ENCODE measurements at places on chromosomes 12 and 14. TPM values are rescaled to one million over a fixed set of nuclear protein-coding genes. Genes with fewer than 3 reads are reported as not detected.
A peak's percentile ranks its signal among the peaks of the same experiment; 100 is the strongest.

GRCh38 chr14:50612806-50613205, 52.9 kb downstream of the ATL1 start:
- peaks cover 15% of the 10 kb centered on the region for H3K36me3 ChIP-seq
- H3K27me3 ChIP-seq: no peaks in the 10 kb centered on the region

GRCh38 chr14:33584697-33585096, 366.2 kb downstream of the EGLN3 start:
- no peak overlapping the region for H3K4me3 ChIP-seq
- H3K27ac ChIP-seq: no peak overlapping the region
- no peaks in the 10 kb centered on the region for H3K27me3 ChIP-seq
- no peak for DNase-seq

DNA sequence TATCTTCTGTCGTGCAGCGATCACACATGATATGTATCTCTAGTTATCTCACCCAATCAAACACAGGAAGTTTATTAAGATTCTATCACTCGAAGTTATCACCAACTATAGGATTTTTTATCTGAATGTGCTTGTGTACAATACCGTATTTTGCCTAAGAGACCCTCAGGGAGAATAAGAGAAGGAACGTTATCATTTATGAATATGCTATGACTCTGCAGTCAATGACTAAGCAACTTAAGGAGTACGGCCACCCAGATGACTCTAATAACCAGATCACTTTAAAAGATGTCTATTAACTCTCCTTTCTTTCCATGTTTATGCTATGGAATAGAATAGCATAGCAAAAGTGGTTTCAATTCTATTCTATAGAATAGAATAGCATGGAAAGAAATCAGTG, 486.4 kb downstream of the BCL11B start:
- H3K27ac ChIP-seq: no peak overlapping the region
- no peak for DNase-seq
- H3K4me3 ChIP-seq: no peak overlapping the region
- H3K4me1 ChIP-seq: no peaks in the 10 kb centered on the region
- no peaks in the 10 kb centered on the region for H3K36me3 ChIP-seq
- peaks cover 11% of the 10 kb centered on the region for H3K27me3 ChIP-seq

GRCh38 chr14:66163023-66163422, 323.1 kb upstream of the CCDC196 start:
- DNase-seq: no peak
- H3K36me3 ChIP-seq: no peaks in the 10 kb centered on the region
- H3K4me1 ChIP-seq: no peaks in the 10 kb centered on the region
- no peak overlapping the region for H3K27ac ChIP-seq

GRCh38 chr12:126286203-126286602, 1221.0 kb downstream of the AACS start:
- no peaks in the 10 kb centered on the region for H3K27me3 ChIP-seq
- H3K4me1 ChIP-seq: no peaks in the 10 kb centered on the region
- no peak for DNase-seq

- no peak overlapping the region for H3K27ac ChIP-seq
- no peak overlapping the region for H3K4me3 ChIP-seq
- peaks cover 48% of the 10 kb centered on the region for H3K27me3 ChIP-seq
- H3K4me1 ChIP-seq: no peaks in the 10 kb centered on the region
Observed at GRCh38 chr12:111173836-111174235, 195.1 kb downstream of the PHETA1 start.

DNA sequence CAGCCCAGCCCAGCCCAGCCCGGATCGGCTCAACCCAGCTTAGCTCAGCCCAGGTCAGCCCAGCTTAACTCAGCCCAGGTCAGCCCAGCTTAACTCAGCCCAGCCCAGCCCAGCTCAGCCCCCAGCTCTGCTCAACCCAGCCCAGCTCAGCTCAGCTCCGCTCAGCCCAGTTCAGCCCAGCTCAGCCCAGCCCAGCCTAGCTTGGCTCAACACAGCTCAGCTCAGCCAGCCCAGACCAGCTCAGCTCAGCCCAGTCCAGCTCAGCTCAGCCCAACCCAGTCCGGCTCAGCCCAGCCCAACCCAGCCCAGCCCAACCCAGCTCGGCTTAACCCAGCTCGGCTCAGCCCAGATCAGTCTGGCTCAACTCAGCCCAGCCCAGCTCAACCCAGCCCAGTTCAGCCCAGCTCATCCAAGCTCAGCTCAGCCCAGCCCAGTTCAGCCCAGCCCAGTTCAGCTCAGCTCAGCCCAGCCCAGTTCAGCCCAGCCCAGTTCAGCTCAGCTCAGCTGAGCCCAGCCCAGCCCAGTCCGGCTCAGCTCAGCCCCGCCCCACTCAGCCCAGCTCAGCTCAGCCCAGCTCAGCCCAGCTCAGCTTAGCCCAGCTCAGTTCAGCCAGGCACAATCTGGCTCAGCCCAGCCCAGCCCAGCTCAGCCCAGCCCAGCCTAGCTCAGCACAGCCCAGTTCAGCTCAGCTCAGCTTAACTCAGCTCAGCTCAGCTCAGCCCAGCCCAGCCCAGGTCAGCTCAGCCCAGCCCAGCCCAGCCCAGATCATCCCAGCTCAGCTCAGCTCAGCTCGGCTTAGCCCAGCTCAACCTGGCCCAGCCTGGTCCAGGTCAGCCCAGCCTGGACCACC, 331.7 kb downstream of the TMEM121 start:
- no peak overlapping the region for H3K4me3 ChIP-seq
- peaks cover 7% of the 10 kb centered on the region for H3K36me3 ChIP-seq
- no peak overlapping the region for H3K27ac ChIP-seq

DNA sequence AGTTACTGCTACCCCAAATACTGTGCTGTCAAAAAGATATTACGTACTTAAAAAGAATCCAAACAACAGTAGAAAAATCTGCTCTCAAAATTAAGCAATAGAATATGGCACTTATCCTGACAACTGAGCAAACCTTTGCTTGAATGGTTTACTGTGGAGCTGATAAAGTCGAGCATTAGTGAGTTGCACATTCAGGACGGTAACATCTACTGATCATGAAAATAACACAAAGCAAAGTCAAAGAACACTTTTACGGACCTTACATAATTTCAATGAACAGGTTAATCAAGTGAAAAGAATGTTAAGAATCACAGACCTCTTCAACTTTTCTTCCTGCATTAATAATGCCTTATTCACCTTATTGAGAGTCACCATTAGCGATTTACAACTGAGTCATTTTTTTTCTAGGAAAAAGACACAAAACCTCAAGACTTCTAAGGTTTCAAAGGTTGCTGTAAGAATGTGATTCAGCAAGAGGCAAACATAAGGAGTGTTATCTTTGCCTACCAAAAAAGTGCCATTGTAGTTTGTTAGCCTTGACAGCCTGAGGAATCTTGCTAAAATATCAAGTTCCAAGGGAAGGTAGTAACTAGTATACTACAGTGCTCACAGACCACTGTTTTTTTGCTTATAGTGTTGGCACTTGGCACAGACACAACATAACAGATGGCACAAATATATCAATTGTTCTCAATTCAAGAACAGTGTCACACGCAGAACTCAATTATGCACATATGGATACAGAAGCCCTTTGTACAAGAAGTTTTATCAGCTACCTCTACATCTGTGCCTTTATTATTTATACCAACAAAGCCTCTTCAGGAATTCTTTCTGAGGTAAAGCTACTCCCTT, 334.2 kb upstream of the RPL10L start:
- no peaks in the 10 kb centered on the region for H3K36me3 ChIP-seq
- H3K27me3 ChIP-seq: peaks cover 6% of the 10 kb centered on the region
- no peak for DNase-seq
- no peaks in the 10 kb centered on the region for H3K4me1 ChIP-seq
- no peak overlapping the region for H3K4me3 ChIP-seq
- H3K27ac ChIP-seq: no peak overlapping the region

GRCh38 chr12:131963381-131963780, 13.6 kb downstream of the EP400 start:
- no peak for DNase-seq
- no peaks in the 10 kb centered on the region for H3K27me3 ChIP-seq

- H3K36me3 ChIP-seq: no peaks in the 10 kb centered on the region
- H3K4me1 ChIP-seq: peaks cover 5% of the 10 kb centered on the region
- H3K27me3 ChIP-seq: no peaks in the 10 kb centered on the region
- no peak overlapping the region for H3K4me3 ChIP-seq
- no peak for DNase-seq
Observed at GRCh38 chr12:53352331-53353256, 16.4 kb upstream of the SP7 start.

- H3K27ac ChIP-seq: no peak overlapping the region
- peaks cover 6% of the 10 kb centered on the region for H3K27me3 ChIP-seq
- H3K4me3 ChIP-seq: no peak overlapping the region
Observed at GRCh38 chr14:91636604-91637003, 95.3 kb downstream of the CATSPERB start.

GRCh38 chr14:106802413-106803364, 1276.3 kb downstream of the TMEM121 start:
- no peak for DNase-seq
- H3K27me3 ChIP-seq: no peaks in the 10 kb centered on the region
- H3K4me1 ChIP-seq: no peaks in the 10 kb centered on the region
- H3K36me3 ChIP-seq: no peaks in the 10 kb centered on the region
- H3K27ac ChIP-seq: no peak overlapping the region

GRCh38 chr14:24100982-24101494, 6.9 kb downstream of the PCK2 start:
- H3K27me3 ChIP-seq: no peaks in the 10 kb centered on the region
- H3K4me1 ChIP-seq: peaks cover 13% of the 10 kb centered on the region
- DNase-seq: no peak
- H3K36me3 ChIP-seq: peaks cover 30% of the 10 kb centered on the region
- no peak overlapping the region for H3K27ac ChIP-seq

DNA sequence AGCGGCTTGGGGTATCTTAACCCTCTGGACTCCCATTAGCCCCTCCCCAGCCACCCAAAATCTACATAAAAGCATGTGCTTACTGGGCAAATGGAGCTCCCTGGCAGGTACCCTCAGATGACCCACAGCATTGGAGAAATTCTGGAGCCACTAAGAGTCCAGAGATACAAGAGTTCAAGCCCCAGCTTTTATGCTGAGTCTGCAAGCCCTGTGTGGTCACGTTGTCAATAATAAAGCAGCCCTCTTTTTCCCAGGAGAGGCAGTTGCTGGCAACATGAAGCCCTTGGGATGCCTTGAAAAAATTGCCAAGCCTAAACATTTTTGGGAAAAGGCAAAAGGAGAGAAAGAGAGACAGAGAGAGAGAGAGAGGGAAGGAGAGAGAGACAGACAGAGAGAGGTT, 83.4 kb downstream of the RBM19 start:
- peaks cover 20% of the 10 kb centered on the region for H3K36me3 ChIP-seq
- no peak overlapping the region for H3K4me3 ChIP-seq
- no peaks in the 10 kb centered on the region for H3K4me1 ChIP-seq

DNA sequence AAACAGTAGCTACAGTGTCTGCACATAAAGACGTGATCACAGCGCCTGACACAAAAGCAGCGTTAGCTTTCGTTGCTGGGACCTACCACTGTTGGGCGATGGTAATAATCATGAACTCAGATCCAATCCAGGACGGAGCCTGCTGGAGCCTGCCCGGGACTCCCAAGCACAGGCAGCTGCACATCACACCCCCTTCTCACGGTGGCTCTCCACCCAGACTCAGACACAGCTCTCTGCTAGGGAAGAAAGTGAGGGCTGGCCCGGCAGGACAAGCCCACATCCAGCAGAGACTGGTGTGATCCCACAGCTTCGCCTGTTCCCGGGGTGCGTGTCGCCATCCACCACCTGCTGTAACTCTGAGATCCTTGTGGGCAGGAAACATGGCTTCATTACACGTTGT, 49.9 kb upstream of the FOXN3 start:
- no peak overlapping the region for H3K4me3 ChIP-seq
- peaks cover 7% of the 10 kb centered on the region for H3K36me3 ChIP-seq
- H3K4me1 ChIP-seq: peaks cover 23% of the 10 kb centered on the region
- peak; percentile 59 for DNase-seq

DNA sequence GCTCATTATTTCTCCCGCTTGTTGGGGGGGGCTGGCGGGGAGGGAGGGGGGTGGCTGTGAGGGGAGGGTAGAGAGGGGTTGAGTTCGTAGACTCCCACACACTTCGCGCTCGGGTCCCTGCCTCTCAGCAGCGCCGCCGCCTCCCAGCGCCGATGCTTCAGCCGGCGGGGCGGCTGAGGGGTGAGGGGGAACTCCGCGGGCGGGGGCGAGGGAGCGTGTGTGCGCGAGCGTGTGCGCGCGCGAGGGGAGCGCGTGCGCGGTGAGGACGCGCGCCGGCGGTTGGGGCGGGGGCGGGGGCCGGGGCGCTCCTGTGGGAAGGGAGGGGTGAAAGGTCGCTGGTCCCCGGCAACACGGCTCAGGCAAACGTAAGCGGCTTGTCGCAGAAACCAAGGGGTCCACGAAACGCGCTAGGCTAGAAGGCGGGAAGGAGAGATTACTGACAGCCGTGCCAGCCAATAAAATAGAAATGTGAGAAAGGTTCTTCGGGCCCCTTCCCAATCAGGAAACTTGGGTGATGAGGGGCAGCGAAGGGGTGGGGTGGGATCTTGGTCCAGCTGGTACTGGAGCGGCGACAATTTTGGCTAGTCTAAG, 343 bp upstream of the NOVA1 start:
- DNase-seq: peak; percentile 68
- peak overlapping the region; percentile 80 for H3K4me3 ChIP-seq
- peak overlapping the region; percentile 53 for H3K27ac ChIP-seq
- no peaks in the 10 kb centered on the region for H3K36me3 ChIP-seq
- peaks cover 24% of the 10 kb centered on the region for H3K27me3 ChIP-seq

DNA sequence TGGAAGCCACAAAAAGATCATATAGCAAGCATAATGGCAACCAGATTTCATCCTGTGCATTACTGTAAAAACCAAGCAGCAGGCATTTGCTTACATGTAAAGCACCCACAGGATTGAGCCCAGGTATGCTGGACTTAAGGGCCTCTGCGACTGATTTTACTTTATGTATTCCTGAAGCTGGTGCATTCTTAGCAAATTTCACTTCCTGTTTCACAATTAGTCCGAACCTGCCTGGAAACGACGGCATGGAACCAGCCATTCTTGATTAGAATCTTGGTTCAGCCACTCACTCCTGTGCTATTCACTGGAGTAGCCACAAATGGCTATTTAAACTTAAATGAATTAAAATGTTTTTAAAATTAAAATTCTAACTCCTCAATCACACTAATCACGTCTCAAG, 239.2 kb downstream of the NUAK1 start:
- no peaks in the 10 kb centered on the region for H3K27me3 ChIP-seq
- no peak for DNase-seq
- H3K27ac ChIP-seq: no peak overlapping the region
- no peaks in the 10 kb centered on the region for H3K36me3 ChIP-seq

DNA sequence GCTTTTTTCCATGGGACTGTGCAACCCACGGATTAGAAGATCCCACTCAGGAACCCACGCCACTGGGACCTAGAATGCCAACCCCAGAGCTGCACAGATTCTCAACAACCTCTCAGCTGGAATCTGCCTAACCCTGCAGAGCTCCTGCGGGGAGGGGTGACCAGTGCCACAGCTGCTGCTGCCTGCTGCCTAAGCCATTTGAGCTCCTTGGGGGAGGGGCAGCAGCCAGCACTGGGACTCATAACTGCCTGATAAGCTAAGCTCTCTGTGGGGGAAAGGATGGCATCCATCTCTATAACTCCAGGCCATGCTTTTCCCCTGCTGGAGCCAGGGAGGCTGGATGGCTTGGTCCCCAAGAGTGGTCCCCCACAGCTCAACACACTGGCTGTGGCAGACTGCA, 182.8 kb downstream of the SLC5A8 start:
- DNase-seq: no peak
- H3K36me3 ChIP-seq: peaks cover 23% of the 10 kb centered on the region
- H3K4me1 ChIP-seq: peaks cover 5% of the 10 kb centered on the region
- H3K27ac ChIP-seq: no peak overlapping the region
- no peaks in the 10 kb centered on the region for H3K27me3 ChIP-seq

The FITM1 gene
- total RNA-seq: not detected

The AICDA gene
- total RNA-seq: not detected

The AVPR1A gene
- 0.45 TPM for total RNA-seq

The CCDC88C gene
- total RNA-seq: 3.6 TPM

The TAS2R19 gene
- total RNA-seq: 1.9 TPM

The FSCB gene
- total RNA-seq: not detected

The NOC4L gene
- 14.7 TPM for total RNA-seq

The AREL1 gene
- total RNA-seq: 50.2 TPM

The RASSF9 gene
- 0.44 TPM for total RNA-seq

The PIWIL1 gene
- total RNA-seq: not detected
